ENCODE measurements at places on chromosomes 11 and 22.

DNA sequence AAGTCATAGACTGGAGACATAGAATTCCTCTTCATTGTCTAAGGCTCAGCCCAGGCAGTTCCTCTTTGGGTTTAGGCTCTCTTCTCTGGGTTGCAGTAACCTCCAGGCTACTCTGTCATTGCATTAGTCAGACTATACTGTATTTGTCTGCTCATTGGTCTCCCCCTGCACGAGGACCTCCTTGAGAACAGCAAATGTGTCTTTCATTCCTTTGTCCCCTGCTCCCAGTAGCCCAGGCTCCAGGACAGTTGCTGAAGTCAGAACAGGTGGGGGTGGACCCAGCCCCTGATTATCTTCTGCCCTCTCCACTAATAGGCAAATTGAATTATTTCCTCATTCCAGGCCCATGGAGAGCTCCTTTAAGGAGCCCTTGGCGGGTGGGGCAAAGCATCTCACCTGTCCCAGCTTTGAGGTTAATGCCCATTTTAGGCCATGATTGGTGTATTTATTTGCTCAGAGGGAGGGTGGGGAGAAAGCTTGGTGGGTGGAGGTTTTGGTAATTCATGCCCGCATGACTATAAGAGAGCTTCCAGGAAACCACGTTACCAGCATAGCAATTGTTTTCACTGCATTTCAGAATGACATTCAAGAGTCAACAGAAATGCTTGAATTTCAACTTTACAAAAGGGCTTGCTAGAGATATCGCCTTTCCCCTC is 40.9 kb downstream of the NAV2 start:
- no peak for DNase-seq

GRCh38 chr11:42311514-42311913 is 852.1 kb upstream of the LRRC4C start:
- no peak for DNase-seq

- DNase-seq, result peak; percentile 23
These were observed 24.2 kb downstream of the PPFIBP2 start for GRCh38 chr11:7538031-7538430.

- DNase-seq, result no peak
These were observed 4.6 kb downstream of the GNB1L start for GRCh38 chr22:19849835-19850762.

DNA sequence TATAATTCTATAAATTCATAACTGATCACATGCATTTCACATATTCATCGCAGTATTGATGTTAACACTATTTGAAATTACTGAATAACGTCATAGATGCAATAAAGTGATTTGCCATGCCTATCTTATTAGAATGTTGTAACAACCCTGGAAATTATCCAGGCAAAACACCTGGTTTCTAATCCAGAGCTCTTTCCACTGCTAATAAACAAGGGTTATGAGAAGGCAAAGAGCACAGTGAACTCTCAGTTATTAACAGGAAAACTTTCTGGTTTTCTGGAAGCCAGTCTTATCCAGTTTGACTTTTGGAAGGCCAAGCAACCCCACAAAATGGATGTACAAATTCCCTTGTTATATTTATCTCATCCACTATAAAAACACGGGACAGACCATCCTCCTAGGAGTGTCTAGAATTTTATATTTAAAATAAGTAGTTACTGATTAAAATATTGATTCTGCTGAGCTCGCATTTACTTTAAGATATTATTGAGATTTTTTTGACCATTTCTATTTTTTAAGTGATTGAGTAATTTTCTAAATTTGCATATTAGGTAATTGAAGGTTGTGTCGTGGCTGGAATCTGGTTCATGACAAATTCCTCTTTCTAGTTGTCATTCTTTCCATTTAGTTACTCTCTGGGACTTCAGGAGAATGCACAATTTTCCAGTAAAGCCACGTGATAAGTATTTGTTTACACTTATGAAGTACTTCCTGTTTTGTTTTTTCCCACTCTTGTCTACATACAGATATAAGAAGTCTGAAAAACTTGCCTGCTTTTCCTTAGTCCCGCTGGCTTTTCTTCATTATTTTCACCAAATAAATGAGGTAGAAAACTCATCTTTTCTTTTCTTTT is 47.9 kb downstream of the DCUN1D5 start:
- no peak for DNase-seq

- no peak for DNase-seq
These were observed 72.5 kb upstream of the SHISAL1 start for GRCh38 chr22:44385296-44385610.

GRCh38 chr11:45092901-45093760 is 53.3 kb upstream of the PRDM11 start:
- peak; percentile 57 for DNase-seq

DNA sequence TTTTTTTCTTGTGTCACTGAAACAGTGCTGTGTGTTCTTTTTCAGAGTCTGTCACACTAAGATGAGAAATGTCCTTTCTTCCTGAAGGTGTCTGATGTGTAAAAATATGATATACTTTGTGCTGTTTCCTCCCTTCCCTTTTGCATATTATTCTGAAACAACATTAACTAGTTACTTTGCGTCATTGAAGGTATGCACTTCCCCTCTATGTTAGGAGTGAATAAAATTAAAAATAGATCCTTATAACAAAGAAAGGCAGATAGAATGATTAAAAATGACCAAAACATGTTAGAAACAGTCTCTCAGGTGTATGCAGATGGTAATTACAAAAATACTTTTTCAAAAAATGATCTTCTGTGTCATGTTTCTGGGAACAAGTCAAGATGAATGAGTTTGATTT is 1.6 kb upstream of the RAB30 start:
- no peak for DNase-seq

Measured in CD4-positive, alpha-beta T cell treated with Interleukin-17A for 1 hour (primary cell).